Activated T-cell treated with anti-CD3 and anti-CD28 coated beads for 24 hours (primary cell): ENCODE measurements at places on chromosomes 5 and 9.

GRCh38 chr9:124217836-124218437 lies 39.8 kb upstream of the NEK6 start:
- DNase-seq = no peak

DNA sequence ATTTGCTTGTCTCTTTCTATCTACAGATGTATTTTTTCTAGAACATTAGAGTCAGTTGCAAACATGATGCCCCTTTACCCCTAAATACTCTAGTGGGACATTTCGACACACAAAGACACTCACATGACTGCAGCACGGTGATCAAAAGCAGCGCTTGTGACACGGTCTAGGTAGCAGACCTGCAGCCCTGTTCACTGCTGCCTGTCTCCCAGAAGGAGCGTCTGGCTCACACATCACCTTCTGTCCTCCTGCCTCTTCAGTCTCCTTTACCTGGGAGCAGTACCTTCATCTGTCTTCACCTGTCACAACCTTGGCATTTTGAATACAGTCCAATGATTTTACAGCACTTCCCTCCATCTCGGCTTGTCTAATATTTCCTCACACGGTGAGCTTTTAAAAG lies 51.9 kb upstream of the SH3PXD2B start:
- DNase-seq = no peak

- no peak for DNase-seq
These were observed 426.8 kb upstream of the CDH9 start for GRCh38 chr5:27465140-27465539.

DNA sequence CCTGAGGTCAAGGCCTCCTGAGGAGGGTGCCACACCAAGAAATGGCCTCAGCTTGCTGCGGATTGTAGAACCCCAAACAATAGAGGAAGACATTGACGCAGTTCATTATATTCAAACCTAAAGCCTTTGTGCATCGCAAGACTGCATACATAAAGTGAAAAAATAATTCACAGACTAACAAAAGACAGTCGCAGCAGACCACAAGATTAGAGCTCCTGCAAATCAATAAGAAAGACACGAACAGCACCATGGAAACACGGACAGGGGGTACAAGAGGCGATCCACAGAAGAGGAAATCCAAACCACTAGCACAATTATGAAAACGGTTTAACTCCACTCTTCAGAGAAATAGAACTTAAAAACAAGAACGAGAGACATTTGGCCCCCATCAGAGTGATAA lies 10.0 kb upstream of the TCOF1 start:
- DNase-seq = no peak

- DNase-seq = no peak
These were observed 57.7 kb downstream of the AK8 start for GRCh38 chr9:132820169-132820944.

- DNase-seq = no peak
These were observed 14.3 kb downstream of the LHX3 start for GRCh38 chr9:136190656-136191055.

DNA sequence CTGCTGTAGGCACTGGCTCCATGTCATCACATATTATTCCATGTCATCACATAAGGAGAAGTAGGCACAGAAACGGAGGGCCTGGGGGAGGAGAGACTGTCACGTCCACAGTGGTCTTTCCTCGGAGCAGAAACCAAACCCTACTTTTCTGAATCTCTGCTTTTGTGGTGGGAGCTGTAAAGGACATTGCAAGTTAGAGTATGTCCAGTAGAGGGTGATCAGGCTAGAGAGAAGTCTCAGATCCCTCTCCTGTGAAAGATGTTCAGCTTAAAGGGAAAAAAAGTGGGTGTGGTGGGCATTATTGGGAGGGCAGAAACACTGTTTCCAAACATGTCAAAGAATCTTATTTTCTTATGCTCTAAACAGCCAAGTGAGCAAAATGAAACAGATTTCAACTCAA lies 19.4 kb upstream of the FBP2 start:
- DNase-seq = no peak

DNA sequence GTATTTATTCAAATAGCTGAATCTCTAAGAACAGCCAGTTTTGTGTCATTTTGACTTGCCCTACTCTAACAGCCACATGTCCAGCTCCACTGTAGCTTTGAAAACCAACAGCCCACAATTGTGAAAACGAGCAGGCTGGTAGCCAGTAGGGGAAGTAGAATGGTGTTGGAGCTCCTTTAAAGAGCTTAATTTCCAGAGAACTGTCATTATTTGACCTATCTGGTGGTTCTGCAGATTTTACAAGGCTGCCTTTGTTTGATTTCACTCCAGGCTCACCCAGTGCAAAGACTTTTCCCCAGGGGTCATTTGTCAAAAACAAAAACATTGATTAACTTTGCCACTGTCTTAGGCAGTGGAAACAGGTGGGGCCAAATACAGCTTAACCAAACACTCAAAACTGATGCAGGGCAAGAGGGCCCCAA lies 3.2 kb upstream of the PJA2 start:
- no peak for DNase-seq

- DNase-seq = no peak
These were observed 133.7 kb downstream of the NMUR2 start for GRCh38 chr5:152271420-152271819.

DNA sequence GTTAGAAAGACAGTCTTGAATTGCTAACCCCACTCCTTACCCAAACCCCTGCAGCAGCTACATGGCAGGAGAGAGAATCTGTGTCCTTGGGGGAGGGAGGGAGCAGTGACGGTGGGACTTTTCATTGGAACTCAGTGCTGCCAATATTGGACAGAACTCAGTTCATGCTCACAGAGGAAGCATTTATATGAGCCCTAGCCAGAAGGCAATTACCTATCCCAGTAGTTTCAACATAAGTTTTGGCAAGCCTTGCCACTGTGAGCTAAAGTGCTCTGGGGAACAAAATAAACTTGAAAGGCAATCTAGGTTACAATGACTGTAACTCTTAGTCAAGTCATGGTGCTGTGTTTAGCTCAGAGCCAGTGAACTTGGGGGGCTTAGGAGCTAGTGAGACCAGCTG lies 1013.4 kb upstream of the COX7C start:
- DNase-seq = no peak

- DNase-seq = no peak
These were observed 7.2 kb downstream of the NDUFS6 start for GRCh38 chr5:1808439-1808838.

- no peak for DNase-seq
These were observed 95.0 kb downstream of the NPR3 start for GRCh38 chr5:32805971-32806638.

DNA sequence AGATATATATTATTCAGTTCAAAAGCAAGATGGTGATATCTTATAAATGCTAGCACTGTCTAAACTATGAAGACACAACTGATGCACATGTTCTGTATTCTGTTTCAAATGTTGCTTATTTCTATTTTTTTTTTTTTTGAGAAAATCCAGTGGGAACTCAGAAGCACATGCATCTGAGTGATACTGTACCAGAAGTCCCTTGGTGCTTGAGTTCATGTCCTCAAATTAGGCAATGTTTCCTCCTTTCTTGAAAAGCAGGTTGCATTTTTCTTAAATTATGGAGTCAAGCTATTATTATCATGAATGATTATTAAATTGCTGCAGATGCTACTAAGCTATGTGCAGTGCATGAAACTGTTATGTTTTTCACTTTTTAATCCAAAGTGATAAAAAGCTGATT lies 70.4 kb downstream of the CAMK4 start:
- no peak for DNase-seq

DNA sequence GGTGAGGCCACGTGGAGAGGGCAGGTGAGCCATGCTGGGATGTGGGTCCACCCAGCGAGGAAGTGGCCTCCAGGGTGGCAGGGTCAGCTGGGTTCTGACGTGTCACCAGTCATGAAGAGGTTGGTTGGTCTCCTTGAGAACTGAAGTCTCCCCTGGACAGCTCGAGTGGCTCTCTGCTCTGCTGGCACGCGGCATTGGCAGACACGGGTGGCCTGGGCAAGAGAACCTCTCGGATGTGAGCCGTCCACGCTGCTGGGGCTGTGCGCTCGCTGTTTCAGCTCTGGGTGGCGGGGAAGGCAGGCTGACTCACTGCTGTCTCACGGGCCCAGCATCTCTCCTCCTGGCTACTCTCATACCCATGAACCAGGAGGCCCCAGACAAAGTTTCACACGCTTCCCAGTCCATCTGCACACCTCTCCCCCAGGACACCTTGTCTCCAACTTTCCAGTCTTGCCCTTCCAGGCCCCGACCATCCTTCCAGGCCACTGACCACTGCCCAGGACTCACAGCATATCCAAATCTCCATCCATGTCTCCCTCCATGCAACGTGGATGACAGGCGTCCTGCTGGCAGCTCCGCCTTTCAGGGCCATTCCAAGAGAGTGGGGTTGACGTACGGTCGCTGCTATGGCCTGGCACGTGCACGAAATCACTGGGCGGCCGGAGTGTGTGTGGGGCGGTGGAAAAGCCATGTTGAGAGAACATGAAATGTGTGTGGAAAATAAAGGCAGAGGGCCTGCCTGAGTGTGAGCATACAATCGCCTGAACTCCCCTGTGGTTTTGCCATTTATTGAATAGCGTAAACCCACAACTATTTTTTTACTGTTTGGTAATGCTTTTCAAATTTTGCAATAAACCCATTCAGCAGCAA lies 145.0 kb upstream of the COL5A1 start:
- DNase-seq = no peak

- DNase-seq = no peak
These were observed 648.3 kb downstream of the KIF4B start for GRCh38 chr5:155661859-155662258.

- DNase-seq = no peak
These were observed 294.7 kb upstream of the DMRT1 start for GRCh38 chr9:546797-547223.

DNA sequence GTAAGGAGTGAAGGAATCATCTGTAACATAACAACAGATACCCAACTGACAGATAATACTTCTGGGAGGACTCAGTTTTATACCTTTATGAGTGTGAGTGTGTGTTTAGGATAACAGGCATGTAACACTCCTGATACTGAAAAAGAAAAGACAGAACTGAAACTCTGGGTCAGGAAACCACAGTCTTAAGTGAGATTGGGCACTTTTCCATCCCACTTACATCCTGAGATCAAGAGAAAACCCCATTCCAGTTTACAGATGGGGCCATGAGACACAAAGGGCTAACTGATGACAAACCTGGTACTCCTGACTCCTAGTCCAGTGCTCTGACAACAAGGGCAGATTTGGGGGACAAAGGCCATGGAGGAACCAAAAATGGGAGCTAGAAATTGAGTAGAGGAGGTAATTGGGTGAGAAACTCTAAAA lies 18.0 kb downstream of the IL5 start:
- DNase-seq = no peak

DNA sequence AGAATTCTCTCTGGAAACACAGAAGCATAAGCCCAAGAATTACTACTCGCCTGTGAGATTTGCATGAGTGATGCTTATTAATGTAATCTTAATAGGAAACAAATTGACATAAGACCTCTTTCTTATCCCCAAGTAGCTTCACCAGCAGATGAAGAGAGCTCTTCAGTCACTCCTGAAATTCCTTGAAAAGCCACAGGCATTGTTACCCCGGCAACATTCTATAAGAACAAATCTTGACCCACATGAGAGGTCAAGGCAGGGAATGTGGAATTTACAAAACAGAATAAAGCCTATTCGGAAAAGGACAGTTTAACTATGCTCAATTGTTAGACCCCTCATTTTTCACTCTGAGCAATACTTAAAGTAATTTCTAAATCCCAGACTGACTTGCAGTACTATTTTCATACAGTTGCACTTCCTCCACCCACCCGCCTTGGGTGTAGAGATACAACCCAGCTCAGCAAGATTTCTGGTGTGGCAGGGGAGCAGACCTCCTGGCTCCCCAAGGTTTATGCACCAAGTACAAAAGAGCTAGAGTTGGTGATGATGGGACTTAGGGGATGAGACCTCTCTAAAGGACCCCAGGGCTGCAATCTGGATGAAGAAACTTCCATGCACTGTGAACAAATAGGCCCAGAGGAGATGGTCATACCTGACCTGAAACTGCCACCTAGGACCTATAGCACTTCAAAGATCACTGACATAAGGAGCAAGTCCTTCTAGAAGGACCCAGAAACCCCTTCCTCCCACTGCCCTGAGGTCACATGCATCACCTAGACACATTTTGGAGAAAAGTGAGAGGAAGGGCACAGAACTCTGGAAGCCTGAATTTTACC lies 242.1 kb downstream of the ZNF608 start:
- DNase-seq = no peak

- DNase-seq = no peak
These were observed 352.6 kb downstream of the CDH12 start for GRCh38 chr5:22500556-22500955.

DNA sequence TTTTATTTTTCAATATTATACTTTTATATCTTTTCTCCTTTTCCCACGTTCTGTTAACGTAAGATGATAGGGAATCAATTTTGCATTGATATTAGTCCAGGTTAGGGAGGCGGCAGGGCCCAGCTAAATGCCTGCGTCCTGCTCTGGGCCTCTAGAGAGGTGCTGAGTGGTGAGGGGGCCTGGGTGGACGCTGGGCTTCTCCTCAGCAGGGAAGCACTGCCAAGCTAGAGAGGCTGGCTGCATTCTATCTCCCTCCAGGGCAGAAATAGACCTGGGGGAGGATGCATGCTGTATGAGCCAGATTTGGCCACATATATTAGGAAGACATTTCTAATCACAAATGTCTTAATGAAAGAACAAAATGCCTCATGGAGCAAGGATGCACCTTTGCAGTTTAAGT lies 43.6 kb upstream of the NKX2-5 start:
- no peak for DNase-seq

DNA sequence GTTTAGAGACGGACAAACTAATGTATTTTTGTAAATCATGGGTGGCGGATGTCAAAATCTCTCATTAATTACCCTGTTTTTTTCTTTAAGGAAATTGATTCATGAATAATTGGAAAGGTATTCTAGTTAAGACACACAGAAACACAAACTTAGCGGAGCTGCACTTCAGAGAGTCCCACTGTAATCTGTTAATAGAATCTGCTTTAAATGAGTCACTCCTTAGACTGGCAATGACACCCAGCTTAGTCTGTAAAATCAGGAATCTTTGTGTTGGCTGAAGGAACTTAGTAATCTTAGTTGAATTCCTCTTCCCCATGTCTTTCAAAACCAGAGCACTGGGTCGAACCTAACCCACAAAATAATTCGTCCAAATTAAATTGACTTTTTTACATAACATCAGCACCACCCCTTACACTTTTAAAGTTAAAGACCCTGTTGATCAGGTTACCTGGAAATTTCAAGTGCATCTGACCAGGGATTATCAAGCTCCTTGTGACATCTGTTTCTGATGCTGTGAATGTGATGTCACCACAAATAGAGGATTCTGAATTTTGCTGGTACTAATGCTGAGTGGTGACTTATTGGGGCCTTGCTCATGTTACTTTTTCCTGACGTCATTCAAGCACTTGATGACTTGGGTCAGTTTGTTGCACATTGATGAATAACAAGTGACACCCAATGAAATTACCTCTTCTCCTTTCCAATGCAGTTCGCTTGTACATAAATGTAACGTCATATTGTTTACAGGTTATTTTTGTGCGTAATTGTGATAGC lies 313.6 kb downstream of the KCTD16 start:
- no peak for DNase-seq

- DNase-seq = no peak
These were observed 143.3 kb downstream of the GABBR2 start for GRCh38 chr9:98565152-98566135.
